ENCODE measurements at places on chromosomes 5 and 9. TPM values are rescaled to one million over a fixed set of nuclear protein-coding genes. Genes with fewer than 3 reads are reported as not detected.

IFNA1 gene
- polyA plus RNA-seq: not detected

C5orf58 gene
- not detected for polyA plus RNA-seq

LCN6 gene
- not detected for polyA plus RNA-seq

PCDHGC5 gene
- polyA plus RNA-seq: not detected

OBP2B gene
- not detected for polyA plus RNA-seq

VLDLR gene
- 8.6 TPM for polyA plus RNA-seq

ENTPD8 gene
- 5.0 TPM for polyA plus RNA-seq

SAPCD2 gene
- polyA plus RNA-seq: 1.7 TPM

GPR150 gene
- polyA plus RNA-seq: 0.19 TPM

PPP3R2 gene
- not detected for polyA plus RNA-seq

IL17B gene
- polyA plus RNA-seq: 4.7 TPM

OTP gene
- not detected for polyA plus RNA-seq

FOXI1 gene
- polyA plus RNA-seq: 48.5 TPM

TMC1 gene
- 1.2 TPM for polyA plus RNA-seq

SPATA31D1 gene
- not detected for polyA plus RNA-seq

- no peak for DNase-seq
Observed at GRCh38 chr9:137396634-137397367, 26.2 kb downstream of the EXD3 start.

- peak; percentile 34 for DNase-seq
Observed at GRCh38 chr9:504921-505740, 290.5 kb downstream of the DOCK8 start.

DNA sequence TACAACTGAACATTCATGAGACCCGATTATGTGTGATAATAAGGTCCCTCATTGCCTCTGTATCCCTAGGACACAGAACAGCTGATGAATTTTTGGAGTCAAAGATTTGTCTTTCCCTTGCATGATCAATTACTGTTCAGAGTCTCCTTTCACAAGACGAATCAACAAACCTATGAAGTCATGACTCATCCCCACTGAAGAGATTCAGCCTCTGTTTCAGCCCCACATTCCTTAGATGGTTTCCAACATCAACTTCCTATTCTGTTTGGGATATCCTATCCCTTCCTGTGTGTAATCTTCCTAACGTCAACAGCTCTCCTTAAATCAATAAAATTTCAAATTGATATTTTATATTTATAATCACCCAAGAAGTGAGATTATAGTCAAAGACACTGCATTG is 199.0 kb downstream of the DNAH5 start:
- DNase-seq: no peak

DNA sequence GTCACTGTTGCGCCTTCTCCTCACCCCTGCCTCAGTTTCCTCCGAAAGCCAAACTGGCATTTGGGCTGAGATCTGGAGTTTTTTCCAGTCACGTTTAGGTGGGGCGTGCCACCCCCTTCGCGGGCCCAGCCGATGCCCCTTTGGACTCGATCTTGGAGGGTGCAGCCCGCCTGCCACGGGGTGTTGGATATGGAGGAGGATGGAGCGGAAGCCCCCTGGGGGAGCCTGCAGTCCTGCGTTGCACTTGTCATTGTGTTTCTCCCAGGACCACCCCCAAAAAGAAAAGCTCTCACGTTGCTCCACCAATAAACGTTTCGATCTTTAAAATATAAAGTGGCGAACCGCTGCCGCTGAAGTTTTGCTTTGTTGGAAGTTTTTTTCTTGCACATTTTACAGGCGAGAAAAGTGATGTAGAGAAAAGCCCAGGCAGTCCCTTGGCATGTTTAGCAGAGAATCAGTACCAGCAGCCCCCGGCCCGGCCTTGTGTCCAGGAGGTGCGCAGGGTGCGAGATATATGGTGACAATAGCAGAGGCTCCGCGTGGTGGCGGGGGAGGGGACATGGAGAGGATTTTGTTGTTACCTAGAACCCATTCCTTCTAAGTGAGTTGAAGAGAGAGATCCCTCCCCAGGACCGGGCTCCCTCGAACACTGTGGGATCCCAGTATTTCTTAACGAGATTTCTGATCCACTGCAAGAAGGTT is 681 bp downstream of the F2R start:
- DNase-seq: peak; percentile 64

DNA sequence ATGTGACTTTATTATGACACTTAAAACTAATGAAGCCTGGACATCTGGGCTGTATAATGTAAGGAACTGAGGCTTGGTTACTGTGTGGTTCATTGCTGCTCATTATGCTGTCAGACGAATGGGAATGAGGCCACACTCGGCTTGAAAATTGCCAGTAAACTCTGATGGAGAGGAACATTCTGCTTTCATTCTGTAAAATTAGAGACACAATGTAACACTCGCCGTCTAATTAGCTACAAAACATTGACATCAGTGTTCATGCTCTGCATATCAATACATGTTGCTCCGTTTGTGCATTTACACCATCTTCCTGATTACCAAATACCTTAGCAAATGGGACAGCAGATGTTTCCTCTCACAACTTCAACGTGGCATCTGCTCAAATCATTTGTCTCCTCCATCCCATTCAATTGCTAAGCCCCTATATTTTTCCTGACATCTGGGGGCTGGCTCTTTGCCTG is 133.0 kb downstream of the SLC28A3 start:
- peak; percentile 31 for DNase-seq

DNA sequence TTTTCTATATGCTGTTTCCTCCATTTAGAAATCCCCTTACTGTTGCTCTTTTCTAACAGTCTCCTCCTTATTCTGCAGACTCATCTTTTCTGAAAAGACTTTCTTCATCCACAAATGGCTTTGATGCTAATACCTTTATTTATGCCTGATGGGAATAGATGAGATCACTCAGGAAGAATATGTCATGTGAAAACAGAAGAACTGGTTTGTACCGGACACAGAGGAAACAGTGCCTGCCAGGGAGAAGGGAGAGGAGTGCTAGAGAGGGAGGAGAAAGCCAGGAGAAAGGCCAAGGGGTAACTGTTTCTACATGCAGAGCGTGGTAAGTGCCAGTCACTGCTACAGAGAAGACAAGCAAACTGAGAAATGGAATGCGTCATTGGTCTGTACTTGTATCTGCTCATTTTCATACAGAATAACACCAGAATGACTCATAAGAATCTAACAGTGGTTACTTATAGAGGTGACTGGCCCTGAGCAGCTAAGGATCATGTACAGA is 45.9 kb upstream of the PJA2 start:
- no peak for DNase-seq

DNA sequence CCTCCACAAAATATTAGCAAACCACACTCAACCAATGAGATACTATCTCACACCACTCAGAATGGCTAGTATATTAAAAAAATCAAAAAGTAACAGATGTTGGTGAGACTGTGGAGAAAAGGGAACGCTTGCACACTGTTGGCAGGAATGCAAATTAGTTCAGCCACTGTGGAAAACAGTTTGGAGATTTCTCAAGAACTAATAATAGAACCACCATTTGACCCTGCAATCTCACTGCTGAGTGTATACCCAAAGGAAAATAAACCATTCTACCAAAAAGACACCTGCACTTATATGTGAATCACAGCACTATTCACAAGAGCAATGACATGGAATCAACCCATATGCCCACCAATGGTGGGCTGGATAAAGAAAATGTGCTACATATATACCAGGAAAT is 393.5 kb downstream of the PDE4D start:
- DNase-seq: no peak

DNA sequence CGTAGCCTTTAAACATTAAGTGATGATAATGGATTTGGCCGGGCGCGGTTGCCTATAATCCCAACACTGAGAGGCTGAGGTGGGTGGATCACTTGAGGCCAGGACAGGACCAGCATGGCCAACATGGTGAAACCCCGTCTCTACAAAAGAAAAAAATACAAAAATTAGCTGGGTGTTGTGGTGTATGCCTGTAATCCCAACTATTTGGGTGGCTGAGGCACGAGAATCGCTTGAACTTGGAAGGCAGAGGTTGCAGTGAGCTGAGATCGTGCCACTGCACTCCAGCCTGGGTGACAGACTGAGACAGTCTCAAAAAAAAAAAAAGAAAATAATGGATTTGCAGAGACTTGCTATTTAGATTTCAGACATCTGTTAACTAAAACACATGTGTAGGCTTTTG is 9.2 kb upstream of the MATR3 start:
- DNase-seq: no peak

DNA sequence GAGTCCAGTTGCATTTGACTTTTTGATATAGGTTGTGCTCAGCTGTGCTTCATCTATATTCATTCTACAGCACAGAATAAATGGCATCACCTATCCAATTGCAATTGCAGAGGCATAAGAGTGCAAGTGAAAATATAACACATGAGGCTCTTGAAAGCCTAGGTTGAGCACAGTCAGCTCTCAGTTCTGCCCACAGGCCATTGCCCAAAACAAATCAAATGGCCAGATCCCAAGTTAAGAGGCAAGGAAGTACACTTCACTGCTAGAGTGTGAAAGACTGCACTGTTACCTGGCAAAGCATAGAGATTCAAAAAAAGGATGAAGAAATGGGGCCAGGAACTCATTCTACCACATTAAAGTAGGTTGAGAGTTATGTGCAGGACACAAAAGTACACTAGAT is 305.5 kb upstream of the SEMA6A start:
- DNase-seq: no peak

- DNase-seq: no peak
Observed at GRCh38 chr5:102211165-102211564, 84.9 kb downstream of the SLCO4C1 start.

DNA sequence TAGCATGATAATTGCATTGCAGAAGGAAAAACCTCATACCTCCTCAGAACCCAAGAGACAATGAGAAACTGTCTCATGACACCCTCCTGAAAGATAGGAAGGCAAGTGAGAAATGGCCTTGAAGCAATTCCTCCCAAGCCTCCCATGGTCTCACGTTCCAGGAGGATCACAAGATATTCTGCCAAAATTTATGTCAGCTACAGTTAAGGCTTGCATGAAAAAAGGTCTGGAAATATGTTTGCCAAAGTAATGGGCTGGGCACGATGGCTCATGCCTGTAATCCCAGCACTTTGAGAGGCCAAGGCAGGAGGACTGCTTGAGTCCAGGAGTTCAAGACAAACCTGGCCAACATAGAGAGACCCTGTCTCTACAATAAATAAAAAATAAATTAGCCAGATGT is 12.6 kb upstream of the HOMER1 start:
- no peak for DNase-seq

GRCh38 chr5:124262991-124263571 is 483.4 kb downstream of the ZNF608 start:
- DNase-seq: peak; percentile 41

DNA sequence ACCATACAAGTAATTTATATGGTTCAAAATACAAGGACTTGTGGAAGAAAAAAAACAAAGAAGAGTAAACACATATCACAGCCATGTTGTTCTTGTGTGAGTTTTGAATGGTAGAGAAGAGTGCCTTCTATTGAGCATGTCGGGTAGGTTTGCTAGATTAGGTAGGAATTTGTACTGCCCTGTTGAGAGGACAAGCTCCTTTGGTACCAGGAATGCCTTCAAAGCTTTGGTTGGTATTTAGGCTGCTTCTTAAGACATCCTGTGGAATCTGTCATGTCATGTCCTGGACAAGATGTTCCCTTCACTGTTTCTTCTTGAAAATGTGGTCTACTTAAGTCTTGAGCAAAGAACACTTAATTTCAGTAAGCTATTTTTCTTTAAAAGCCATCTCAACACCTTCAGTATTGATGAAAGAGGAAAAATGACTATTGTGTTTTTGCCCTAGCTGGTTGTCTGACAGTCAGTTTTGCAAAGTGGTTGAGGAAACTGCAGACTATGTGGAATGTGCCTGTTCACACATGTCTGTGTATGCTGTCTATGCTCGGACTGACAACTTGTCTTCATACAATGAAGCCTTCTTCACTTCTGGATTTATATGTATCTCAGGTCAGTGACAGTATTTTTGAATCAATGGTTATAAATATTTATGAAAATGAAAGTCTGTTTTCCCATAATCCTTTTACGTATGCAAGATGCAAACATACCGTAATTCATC is 296.9 kb downstream of the ADGRV1 start:
- no peak for DNase-seq

DNA sequence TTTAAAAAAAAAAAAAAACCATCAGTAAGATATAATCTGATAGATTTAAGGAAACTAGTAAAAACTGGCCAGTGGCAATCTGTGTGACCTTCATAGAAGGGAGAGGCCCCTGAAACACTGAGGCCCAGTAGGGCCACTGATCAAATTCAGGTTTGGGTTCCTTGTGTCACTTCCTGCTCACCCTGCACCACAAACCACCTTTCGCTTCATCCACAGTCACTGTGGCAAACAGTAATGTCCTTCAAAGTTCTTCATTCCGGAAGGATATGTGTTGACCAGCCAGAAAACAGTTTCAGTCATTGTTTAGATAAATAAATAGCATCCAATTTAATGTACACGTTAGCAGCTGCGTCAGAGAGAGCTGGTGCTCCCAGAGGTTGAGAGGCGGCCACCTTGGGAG is 222.1 kb downstream of the CFAP90 start:
- no peak for DNase-seq

GRCh38 chr9:21144603-21145002 is 3.0 kb upstream of the IFNW1 start:
- DNase-seq: no peak

Data from kidney (tissue), 22 donors.